CD4-positive, alpha-beta T cell treated with Interferon alpha-2 for 1 hour (primary cell): ENCODE measurements at places on chromosomes 4 and X.
A peak's percentile ranks its signal among the peaks of the same experiment; 100 is the strongest.

- DNase-seq: no peak
Measured at GRCh38 chrX:72041871-72042851, 89.6 kb downstream of the RTL5 start.

DNA sequence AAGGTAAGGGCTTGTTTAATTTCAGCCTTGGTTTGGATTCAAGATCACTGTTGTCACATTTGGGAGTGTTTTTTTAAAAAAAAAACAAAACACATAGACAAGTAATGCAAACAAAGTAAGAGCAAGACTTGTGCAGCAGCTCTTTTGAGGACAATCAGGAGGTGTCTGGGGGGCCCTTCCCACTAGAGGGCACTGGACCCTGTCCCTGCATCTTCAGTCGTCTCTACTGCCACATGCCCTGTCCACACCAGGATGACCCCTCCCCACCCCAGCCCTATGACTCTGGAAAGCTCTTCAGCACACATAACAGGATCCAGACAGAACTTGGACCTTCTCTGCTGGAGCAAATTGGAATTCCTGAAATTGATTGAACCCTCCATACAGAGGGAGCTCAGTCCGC lies 71.0 kb downstream of the USP46 start:
- DNase-seq: peak; percentile 24

DNA sequence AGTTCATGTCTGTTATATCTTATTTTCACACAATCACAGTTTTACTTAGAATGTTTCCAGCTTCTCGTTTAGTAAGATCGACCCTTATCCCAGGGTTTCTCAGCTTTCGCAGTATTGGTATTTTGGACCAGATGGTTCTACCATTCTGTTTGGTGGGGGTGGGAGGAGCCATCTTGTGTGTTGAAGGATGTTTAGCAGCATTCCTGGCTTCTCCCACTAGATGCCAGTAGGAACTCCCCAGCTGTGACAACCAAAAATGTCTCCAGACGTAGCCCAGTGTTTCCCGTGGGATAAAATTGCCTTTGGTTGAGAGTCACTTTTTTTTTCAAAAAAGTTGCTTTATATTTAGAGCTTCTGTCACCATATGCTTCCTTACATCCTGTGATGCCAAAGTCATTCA lies 90.9 kb upstream of the TLR2 start:
- no peak for DNase-seq

- DNase-seq: no peak
Measured at GRCh38 chr4:5893004-5893580, at the start of gene CRMP1. CRMP1 (minus strand) TSS chr4:5893086; CDS start chr4:5892969, 117 bp downstream.

DNA sequence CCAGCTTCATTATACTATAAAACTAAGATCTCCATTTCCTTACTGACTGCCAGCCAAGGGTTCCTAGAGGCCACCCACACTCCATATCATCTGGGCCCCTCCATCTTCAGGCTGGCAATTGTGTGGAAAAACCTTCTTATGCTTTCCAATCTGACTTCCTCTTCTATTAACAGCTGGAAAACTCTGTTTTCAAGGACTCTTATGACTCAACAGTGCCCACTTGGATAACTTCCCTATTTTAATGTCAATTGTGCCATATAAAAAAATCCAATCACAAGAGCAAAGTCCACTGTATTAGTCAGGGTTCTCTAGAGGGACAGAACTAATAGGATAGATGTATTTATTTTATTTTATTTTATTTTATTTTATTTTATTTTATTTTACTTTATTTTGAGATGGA lies 41.0 kb upstream of the CPEB2 start:
- DNase-seq: no peak

DNA sequence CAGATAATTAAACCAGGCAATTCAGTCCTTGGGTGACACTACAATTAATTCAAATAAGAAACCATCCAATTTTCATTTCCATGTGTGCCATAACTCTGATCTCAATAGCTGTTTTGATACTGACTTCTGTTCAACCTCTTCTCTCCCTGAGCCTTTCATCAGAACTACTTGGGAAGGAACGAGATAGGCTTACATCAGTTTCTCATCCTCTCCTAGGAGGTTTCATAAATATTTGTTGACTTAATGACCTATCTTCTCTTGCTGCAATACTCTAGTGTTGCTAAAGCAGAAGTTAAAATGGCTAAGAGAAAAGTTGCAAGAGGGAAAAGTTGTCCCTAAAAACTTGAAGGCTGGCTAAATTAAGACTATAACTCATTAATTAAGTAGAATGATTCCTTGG lies 41.8 kb downstream of the PRKG2 start:
- DNase-seq: no peak

GRCh38 chrX:51614353-51615012 lies 4.2 kb downstream of the CENPVL3 start:
- peak; percentile 39 for DNase-seq

DNA sequence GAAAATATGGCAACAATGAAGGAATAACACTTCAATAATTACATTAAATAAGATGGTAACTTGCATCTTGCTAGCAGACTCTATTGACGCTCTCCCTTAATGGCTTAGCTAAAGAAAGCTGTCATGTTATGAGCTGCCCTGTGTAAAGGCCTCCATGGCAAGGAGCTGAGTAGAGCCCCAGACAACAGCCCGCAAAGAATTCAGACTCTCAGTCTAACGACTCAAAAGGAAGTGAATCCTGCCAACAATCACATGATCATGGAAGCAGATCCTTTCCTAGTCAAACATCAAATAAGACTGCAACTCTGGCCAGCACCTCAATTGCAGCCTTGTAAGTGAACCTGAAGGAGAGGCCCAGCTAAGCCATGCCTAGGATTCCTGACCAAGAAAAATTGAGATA lies 157.6 kb downstream of the MAB21L2 start:
- no peak for DNase-seq
